ENCODE measurements at places on chromosomes 4 and X.
A peak's percentile ranks its signal among the peaks of the same experiment; 100 is the strongest.

GRCh38 chr4:145618210-145618931 is 814 bp upstream of the MMAA start:
- H3K4me3 ChIP-seq: peak overlapping the region; percentile 81
- no peaks in the 10 kb centered on the region for H3K27me3 ChIP-seq
- H3K36me3 ChIP-seq: no peaks in the 10 kb centered on the region
- H3K27ac ChIP-seq: peak overlapping the region; percentile 93
- DNase-seq: no peak

DNA sequence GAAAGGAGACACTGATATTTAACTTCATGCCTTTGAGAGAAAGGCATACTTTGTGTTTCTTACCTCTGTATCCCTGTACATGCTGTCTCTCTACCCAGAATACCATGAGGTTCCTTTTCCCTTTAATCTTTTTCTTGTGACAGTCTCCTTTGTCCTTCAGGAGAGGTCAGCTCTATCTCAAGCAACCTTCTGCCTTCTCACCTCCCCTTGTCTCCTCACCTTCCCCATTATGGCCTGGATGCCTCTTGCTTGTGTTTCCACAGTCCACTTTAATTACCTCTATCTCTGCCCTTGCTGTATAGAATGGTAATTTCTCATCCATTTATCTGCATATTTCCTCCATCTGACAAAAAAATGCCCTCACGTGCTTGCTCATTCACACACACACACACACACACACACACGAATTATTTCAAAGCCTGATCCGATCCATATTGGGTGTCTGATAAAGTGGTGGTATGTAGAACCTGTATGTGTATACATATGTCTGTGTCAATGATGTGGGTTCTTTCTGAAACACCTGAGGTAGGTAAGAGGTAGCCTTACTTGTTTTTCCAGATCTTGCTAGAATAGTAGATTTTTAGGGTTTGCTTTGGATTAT is 28.5 kb downstream of the MSN start:
- no peaks in the 10 kb centered on the region for H3K36me3 ChIP-seq
- no peaks in the 10 kb centered on the region for H3K27me3 ChIP-seq
- no peak for DNase-seq
- no peak overlapping the region for H3K4me3 ChIP-seq

DNA sequence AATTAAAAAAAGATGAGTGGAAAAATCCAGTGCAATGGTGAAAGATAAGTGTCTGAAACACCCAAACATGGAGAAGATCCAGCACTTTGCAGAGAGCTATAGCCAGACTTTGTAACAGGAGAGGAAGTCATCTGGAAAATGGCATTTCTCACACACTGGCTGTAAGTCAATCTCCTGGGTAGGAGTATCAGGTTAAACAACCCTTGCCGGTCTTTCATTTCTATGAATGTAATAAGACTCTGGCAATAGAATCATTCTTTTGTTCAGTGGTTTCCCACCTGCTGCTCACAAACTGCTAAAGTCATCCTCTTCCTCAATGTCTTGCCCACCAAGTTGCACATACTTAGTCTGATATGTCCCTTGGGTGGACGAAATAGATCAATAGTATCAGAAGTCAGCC is 94.0 kb upstream of the ATP8A1 start:
- no peaks in the 10 kb centered on the region for H3K36me3 ChIP-seq
- no peak overlapping the region for H3K27ac ChIP-seq
- no peaks in the 10 kb centered on the region for H3K27me3 ChIP-seq
- H3K4me1 ChIP-seq: no peaks in the 10 kb centered on the region
- no peak for DNase-seq

DNA sequence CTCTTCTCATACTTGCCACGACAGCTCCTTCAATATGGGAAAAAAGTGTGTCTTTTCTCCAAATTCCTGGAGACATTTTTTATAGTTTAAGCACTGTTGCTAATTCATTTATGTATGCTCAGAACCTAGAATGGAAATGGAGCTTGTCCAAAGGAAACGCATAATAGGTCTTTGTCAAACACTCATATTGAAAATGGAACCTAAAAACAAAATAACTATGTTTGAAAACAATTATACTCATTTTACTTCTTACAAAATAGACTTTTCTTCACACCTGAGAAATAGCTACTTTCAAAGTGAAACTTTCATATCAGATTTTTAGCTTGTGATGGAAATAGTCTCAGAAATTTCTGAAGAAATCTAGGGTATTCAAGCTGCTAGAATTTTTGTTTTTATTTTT is 529.7 kb upstream of the BOD1L1 start:
- no peaks in the 10 kb centered on the region for H3K36me3 ChIP-seq
- DNase-seq: no peak
- no peaks in the 10 kb centered on the region for H3K4me1 ChIP-seq
- no peak overlapping the region for H3K27ac ChIP-seq

DNA sequence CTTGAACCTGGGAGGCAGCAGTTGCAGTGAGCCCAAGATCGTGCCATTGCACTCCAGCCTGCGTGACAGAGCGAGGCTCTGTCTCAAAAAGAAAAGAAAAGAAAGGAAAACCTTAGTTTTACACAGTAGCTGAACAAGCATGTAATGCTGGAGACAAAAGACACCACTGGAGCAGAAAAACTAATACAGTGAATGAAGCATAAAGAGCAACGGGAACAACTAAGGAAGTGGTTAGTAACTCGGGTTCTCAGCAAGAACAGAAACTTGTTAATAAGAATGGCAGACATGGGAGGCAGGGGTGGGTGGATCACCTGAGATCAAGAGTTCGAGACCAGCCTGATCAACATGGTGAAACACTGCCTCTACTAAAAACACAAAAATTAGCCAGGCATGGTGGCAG is 263.7 kb downstream of the FSTL5 start:
- H3K4me3 ChIP-seq: no peak overlapping the region
- H3K27ac ChIP-seq: no peak overlapping the region
- no peak for DNase-seq
- H3K4me1 ChIP-seq: no peaks in the 10 kb centered on the region
- no peaks in the 10 kb centered on the region for H3K36me3 ChIP-seq

GRCh38 chr4:5033281-5033841 is 14.1 kb upstream of the CYTL1 start:
- H3K27ac ChIP-seq: no peak overlapping the region
- no peaks in the 10 kb centered on the region for H3K4me1 ChIP-seq
- no peaks in the 10 kb centered on the region for H3K27me3 ChIP-seq
- H3K36me3 ChIP-seq: no peaks in the 10 kb centered on the region
- no peak overlapping the region for H3K4me3 ChIP-seq
- no peak for DNase-seq

DNA sequence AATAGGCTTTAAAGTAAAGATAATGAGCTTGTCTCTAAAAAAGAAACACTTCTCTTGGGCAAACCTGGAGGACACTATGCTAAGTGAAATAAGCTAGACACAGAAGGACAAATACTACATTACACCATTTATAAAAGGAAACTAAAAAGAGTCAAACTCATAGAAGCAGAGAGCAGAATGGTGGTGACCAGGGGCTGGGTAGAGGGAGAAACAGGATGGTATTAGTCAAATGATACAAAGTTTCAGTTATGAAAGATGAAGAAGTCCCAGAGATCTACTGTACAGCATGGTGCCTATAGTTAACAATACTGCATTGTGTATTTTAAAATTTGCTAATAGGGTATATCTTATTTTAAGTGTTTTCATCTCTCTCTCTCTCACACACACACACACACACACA is 28.5 kb downstream of the ACSL4 start:
- peaks cover 22% of the 10 kb centered on the region for H3K4me1 ChIP-seq
- H3K36me3 ChIP-seq: no peaks in the 10 kb centered on the region
- no peak overlapping the region for H3K27ac ChIP-seq
- no peak overlapping the region for H3K4me3 ChIP-seq
- no peaks in the 10 kb centered on the region for H3K27me3 ChIP-seq
- no peak for DNase-seq

DNA sequence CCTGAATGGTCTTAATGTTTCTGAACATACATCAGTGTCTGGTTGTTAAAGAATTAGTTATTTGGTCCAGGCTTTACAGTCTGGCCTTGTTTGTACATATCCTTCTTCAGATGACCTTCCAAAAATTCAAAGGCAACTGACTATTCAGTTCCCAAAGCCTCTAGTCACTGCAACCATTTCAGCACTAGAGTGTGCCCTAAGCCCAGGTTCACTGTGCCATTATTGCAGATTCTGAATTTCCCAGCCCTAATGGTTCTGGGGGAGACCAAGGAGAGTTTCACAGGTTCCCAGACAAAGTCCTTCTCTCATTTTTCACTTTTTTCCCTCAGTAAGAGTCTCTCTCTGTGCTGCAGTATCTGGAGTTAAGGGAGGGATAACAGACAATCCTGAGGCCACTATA is 235.8 kb downstream of the TRAM1L1 start:
- no peak overlapping the region for H3K27ac ChIP-seq
- H3K4me3 ChIP-seq: no peak overlapping the region
- no peak for DNase-seq
- no peaks in the 10 kb centered on the region for H3K36me3 ChIP-seq
- no peaks in the 10 kb centered on the region for H3K27me3 ChIP-seq

DNA sequence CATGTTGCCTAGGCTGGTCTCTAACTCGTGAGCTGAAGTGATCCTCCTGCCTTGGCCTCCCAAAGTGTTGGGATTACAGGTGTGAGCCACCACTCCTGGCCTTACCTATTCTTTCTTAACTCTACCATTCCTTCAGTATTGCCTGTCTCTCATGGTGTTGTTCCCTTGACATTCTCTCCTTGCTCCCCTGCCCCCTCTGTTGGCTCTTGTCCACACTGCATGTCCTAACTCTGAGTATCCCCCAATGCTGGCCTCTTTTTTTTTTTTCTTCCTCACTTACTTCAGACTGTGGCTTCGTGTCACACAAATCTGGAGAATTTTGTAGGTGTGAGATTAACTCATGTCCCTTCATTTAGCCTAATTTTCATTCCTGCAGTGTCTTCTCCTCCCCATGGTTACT is 22.9 kb upstream of the FRMPD4 start:
- H3K27me3 ChIP-seq: no peaks in the 10 kb centered on the region
- no peak for DNase-seq
- no peak overlapping the region for H3K4me3 ChIP-seq
- H3K36me3 ChIP-seq: no peaks in the 10 kb centered on the region
- no peaks in the 10 kb centered on the region for H3K4me1 ChIP-seq
- H3K27ac ChIP-seq: no peak overlapping the region

DNA sequence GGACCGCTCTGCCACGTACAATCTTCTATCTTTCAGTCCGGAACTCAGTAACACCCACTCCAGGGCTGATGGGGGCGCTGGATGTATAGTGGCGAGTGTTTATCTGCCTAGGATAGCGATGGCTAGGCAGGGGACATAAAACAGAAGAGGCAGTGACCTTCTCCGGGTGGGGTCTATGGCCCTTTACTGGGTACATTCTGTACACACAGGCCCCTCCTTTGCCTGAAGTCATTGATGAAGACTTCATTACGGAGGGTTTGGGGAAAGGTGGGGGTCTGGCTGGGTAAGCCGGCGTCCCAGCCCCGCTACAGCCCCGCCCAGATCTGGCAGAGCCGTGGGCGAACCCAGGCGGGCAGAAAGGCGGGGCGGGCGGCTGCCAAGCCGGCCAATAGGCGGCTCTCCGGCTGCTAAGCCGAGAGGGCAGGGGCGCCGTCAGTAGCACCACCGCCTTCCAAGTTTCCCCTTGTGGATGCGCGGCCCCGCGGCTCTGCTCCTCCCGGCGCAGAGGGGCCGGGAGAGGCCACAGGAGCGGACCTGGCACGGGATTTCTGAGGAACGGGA is at the start of gene CHST7:
TSS of gene CHST7 (plus strand) at position 435 of the 561 bp plus-strand sequence. CDS start 167 bp downstream, outside the sequence.
- H3K27ac ChIP-seq: peak within 1 kb of the TSS; percentile 66
- no peak for DNase-seq
- no peaks in the 10 kb centered on the region for H3K27me3 ChIP-seq
- H3K36me3 ChIP-seq: no peaks in the 10 kb centered on the region
- H3K4me1 ChIP-seq: no peaks in the 10 kb centered on the region

- H3K27me3 ChIP-seq: no peaks in the 10 kb centered on the region
- H3K36me3 ChIP-seq: no peaks in the 10 kb centered on the region
- no peaks in the 10 kb centered on the region for H3K4me1 ChIP-seq
Measured at GRCh38 chrX:84865113-84865512, 138.6 kb upstream of the APOOL start.

GRCh38 chr4:182354867-182355266 is 111.7 kb downstream of the TENM3 start:
- H3K27ac ChIP-seq: no peak overlapping the region
- no peak for DNase-seq
- H3K27me3 ChIP-seq: no peaks in the 10 kb centered on the region

- H3K4me1 ChIP-seq: peaks cover 4% of the 10 kb centered on the region
- H3K4me3 ChIP-seq: no peak overlapping the region
- no peak for DNase-seq
- no peaks in the 10 kb centered on the region for H3K27me3 ChIP-seq
- H3K36me3 ChIP-seq: peaks cover 19% of the 10 kb centered on the region
Measured at GRCh38 chr4:186621959-186622553, 66.7 kb upstream of the MTNR1A start.

GRCh38 chrX:37677765-37678164 is 7.8 kb upstream of the XK start:
- no peaks in the 10 kb centered on the region for H3K36me3 ChIP-seq
- H3K4me3 ChIP-seq: no peak overlapping the region
- H3K27me3 ChIP-seq: peaks cover 3% of the 10 kb centered on the region
- DNase-seq: no peak
- no peaks in the 10 kb centered on the region for H3K4me1 ChIP-seq

GRCh38 chrX:70422851-70423341 is at the start of gene GDPD2:
GDPD2 (plus strand) TSS chrX:70423314; CDS start chrX:70424985, 1,671 bp downstream.
- H3K4me1 ChIP-seq: no peaks in the 10 kb centered on the region
- DNase-seq: no peak
- H3K27ac ChIP-seq: no peak within 1 kb of the TSS
- no peaks in the 10 kb centered on the region for H3K27me3 ChIP-seq
- H3K36me3 ChIP-seq: no peaks in the 10 kb centered on the region

DNA sequence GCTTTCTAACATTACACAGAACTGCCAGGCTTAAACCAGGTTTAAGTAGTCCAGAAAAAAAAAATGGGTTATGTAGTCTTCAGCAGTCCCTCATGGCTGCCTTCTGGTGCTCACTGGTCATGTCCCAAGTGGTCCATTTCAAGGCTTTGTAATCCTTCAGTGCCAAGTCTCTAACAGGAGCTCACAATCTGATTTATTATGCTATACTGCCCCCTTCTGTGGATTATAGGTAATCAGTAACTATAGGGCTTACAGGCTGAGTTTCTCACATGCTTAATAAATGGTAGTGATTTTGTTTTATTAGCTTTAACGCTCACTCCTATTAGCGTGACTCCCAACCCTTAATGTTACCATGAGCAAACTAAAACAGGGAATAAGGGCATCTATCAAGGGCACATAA is 92.5 kb upstream of the EDA2R start:
- no peak overlapping the region for H3K4me3 ChIP-seq

- peaks cover 41% of the 10 kb centered on the region for H3K4me1 ChIP-seq
- peak overlapping the region; percentile 72 for H3K27ac ChIP-seq
- H3K27me3 ChIP-seq: no peaks in the 10 kb centered on the region
- H3K36me3 ChIP-seq: no peaks in the 10 kb centered on the region
Measured at GRCh38 chr4:86847571-86847970, 1.6 kb downstream of the SLC10A6 start.
